Eye (tissue), 1 donor: ENCODE measurements at places on chromosomes 2 and 18.

- DNase-seq: no peak
Observed at GRCh38 chr2:176758426-176758825, 454.2 kb upstream of the HNRNPA3 start.

DNA sequence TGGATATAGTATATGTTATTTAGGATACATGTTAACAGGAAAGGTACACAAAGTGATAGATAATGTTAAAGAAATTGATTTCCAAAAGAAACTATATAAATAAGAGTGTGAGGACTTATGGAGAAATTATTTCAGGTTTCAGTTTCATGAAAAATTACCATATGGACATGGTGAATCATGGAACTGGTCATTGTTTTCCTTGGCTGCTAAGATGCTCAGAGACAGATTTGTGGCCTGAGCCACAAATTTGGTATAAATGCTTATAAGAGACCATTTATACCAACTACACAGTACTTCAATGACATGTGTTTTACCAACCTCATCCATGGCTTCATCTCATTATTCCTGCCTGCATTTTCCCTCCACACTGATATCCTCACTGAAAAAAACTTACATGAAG is 188.1 kb downstream of the FMNL2 start:
- DNase-seq: no peak

- DNase-seq: no peak
Observed at GRCh38 chr2:21039979-21040467, 3.9 kb downstream of the APOB start.

DNA sequence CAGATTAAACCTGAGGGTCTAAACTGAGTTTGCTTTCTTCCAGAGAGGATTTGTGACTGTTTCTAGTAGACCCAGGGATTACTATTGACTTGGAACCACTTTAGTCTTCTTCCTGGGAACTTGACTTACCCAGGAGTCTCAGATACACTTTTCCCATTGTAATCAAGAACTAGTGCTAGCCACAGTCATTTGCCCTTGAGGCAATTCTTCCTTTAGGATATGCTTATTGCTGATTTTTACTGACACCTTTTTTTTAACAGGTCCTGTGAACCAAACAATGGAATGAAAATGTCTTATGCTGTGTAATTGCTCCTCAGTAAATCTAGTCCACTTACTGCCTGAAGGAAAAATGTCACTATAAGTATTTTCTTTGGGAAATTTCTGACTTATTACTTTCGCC is 78.3 kb downstream of the TAF4B start:
- DNase-seq: no peak

GRCh38 chr2:109447776-109448175 is 166.0 kb downstream of the SEPTIN10 start:
- peak; percentile 58 for DNase-seq

- no peak for DNase-seq
Observed at GRCh38 chr2:223979730-223980396, 22.6 kb downstream of the MRPL44 start.

- no peak for DNase-seq
Observed at GRCh38 chr18:28164771-28165483, 12.0 kb downstream of the CDH2 start.

GRCh38 chr2:189574793-189575475 is 5.7 kb downstream of the SLC40A1 start:
- DNase-seq: no peak

- no peak for DNase-seq
Observed at GRCh38 chr2:185144159-185144919, 546.0 kb downstream of the ZNF804A start.

- DNase-seq: peak; percentile 89
Observed at GRCh38 chr2:73163483-73164367, 38.6 kb upstream of the NOTO start.

DNA sequence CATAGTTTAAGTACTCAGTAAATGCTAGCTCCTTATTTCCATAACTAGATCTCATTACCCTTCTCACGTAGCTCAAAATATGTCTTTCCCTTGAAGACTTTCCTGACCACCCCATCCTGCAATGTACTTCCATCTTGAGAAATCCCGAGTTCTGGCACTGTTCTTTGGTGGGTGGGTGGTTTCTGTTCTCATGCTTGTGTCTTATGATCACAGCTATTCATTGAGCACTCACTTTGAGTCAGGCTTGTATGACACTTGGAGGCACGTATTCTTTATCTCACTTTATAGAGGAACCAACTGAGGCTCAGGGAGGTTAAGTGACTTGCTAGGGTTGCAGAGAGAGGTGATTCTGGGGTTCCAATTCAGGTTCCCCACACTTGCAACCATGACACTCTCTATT is 9.0 kb upstream of the CLIP4 start:
- DNase-seq: no peak

DNA sequence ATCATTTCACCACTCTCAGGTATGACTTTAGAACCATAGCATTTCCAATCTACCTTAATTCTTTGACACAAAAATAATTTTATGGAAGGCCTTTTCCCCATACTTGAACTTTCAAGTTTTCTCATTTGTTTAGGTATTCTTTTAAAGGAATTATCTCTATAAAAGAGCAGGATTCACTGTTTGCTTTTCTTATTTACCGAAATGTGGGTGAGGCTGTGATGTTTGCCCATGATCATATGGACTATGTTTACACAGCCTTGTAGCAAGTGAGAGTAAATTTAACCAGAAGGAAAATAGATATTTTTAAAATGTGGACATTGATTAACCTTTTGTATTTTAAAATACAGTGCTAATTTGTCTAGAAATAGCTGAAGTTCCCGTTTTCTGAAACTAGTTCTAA is 26.3 kb downstream of the CAB39 start:
- DNase-seq: no peak

- no peak for DNase-seq
Observed at GRCh38 chr2:97928591-97928990, 67.2 kb downstream of the TMEM131 start.

DNA sequence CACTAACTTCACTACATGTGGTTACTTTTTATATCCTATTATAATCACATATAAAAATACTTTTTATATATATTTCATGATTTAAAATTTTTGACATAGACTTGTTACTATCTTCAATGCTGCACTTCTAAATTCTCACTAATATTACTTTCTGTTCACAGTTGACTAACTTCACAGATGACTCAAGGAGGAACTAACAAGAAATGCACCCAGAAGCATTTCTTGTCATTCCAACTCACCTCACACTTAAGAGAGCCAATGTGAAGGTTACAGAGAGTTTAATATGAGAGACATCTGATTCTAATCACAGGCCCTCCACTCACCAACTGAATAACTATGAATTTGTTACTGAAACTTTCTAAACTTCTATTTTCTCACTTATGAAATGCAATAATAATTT is 399.8 kb upstream of the SLC8A1 start:
- no peak for DNase-seq

- no peak for DNase-seq
Observed at GRCh38 chr2:191572319-191572718, 105.6 kb upstream of the NABP1 start.

GRCh38 chr2:105261061-105261460 is 19.5 kb downstream of the GPR45 start:
- peak; percentile 23 for DNase-seq

DNA sequence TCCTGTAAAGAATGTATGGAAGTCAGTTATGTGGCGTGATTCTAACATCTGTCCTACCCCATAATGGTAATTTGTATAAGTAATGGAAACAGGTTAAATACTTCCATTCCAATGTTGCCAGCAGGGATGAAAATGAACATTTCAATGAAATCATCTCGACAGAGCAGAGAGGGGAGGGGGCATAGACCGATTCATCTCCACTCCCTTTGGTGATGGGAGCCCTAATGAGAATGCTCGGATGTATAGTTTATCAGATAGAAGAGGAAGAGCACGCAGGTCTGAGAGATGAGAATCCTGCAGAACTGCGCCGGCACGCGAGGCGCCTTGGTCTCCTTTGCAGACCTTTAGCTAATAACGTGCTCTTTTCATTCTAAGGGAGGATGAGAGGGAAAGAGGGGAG is 61.4 kb downstream of the TSHZ1 start:
- no peak for DNase-seq

DNA sequence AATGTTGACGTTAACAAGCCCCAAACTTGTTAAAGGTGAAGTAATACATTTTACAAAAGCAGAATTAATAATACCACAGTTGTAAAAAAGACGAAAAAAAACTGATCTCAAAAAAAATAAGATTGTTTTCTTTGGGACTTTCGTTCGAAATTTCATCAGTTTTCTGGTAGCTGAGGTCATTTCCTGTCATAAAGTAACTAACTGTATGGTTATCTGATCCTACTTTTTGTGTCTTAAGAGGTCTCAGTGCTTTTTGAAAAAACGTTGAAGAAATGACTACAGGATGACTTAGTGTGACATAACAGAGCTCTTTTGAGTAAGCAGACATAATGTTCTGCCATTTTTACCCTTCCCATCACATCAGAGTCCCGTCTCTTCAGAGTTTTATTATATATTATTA is 79.3 kb downstream of the BIRC6 start:
- no peak for DNase-seq

- no peak for DNase-seq
Observed at GRCh38 chr2:98089941-98090340, 3.0 kb downstream of the VWA3B start.

DNA sequence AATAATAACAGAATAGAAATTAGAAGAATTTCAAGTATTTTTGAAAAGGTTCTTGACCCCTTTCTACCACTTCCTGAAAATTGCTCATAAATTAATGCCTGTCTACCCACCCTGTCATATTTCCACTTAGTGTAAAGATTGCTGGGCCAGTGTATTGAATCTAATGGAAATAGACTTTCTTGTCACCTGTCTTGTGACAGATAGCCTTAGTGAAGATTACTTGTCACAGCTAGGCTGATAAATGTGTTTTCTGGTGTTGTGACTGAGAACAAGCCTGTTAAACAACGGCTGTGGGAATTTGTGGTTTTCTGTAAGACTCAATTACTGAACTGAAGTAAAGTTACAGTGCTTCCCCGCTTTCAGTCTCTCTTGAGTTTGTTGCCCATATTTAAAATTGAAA is 37.0 kb downstream of the PIK3C3 start:
- no peak for DNase-seq

DNA sequence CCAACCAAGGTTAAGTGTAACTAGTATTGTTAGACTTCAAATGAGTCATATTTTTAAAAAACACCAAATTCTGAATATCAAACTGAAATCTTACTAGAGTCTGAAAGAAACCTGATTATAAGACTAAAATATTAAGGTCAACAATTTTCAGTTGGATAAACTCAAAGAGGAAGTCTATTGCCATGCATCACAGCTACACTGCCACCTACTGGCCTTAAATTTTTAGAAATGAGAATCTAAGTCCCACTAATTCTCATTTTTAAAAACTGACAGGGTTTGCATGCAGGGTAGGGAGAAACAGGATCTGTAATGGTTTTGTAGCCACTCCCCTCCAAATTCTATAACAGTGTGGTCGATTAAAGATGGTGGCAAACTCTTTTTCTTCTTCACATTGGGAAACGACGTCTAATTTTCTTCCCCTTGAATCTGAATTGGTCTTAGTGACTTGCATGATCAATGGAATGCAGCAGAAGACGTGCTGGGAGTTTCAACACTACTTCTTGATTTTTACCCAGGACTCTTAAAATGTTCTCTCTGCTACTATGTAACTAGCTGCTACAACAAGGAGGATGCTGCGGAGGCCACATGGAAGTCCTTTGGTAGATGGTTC is 176.1 kb upstream of the SESTD1 start:
- peak; percentile 37 for DNase-seq
